NCI-H1930 (cell line): ENCODE measurements at places on chromosomes 2 and 18.

DNA sequence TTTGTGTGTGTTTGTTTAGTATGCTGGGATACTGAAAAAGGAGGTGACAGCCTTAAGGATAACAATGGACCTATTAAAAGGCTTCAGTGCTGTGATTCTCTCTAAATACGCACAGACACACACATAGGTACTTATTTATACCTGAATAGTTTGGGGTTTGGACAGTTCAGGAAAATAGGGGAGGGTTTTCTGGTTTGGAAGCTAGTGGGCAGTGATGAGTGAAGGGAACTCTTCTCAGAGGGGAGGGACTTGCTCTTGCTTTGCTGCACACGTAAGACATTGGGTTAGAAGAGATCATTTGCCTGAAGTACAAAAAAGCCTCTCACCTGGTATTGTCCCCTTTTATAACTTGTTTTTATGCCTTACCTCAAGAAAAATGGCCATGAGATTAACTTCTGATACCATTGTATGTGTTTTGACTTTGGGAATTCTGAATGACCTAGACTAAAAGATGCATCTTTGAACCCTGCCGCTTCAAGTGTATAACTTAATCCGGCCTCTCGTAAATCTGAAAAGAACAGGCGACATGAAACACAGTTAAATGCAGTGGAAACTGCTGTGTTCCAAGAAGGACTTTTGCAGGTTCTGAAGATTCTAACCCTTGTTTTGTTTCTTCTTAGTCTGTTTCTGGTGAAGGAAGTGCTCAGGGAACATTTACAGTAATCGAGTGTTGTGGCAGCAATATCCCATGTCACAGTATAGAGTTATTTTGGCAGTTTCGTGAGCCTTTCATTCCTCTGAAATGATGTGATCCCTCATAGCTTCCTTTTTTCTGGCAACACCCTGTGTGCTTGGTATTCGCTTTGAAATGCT lies 2.5 kb downstream of the CRIM1 start:
- DNase-seq: no peak

- no peak for DNase-seq
Measured at GRCh38 chr2:216807857-216808272, 52.0 kb downstream of the TNP1 start.

DNA sequence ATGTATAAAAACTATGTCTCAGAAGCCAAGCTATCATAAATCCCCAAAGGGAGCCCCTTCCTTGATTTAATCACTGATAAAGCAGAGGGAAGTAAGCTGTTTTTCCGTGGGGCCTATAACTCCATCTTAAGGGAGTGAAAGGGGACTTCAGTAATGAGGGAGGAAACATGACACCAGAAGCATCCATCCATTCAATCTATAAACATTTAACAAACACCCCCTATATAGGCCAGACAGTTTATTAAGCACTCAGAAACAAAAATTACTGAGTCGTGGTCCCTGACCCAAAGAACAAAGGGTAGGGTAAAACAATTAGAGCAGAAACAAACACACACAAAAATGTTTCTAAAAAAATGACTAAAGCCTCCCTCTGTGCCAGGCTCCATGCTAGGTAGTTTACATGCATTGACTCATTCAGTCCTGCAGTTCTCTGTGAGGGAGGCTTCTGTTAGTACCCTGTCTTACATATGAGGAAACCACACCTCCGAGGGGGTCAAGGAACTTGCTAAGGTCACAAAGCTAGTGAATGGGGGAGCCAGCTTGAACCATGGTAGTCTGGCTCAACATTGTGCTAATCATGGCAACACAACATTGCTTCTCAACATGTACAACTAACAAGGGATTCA lies 472.1 kb downstream of the CDH2 start:
- DNase-seq: no peak

DNA sequence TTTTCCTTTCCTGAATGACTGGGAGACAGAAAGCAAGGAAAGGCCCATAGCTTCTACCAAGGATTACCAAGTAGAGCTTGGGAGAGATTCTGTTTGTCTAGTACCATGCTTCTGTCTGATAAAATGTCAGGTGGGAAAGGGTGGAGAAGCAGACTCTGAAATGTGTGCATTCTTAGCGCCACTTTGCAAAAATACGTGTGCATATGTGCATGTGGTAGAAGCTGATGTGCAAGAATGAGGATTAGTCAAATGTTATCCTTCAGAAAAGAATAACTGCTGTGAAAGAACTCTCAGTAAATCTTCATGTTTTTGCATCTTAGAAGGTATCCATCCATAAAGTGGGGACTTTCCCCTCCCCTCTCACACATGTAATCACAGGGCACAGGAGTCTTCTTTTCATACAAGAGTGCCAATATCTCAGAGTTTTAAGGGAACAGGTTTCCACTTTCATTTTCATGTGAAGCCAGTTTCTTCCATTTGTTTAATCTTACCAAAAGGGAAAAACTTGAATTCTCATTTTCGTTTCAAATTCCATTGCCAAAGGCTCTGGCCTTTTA lies 15.4 kb upstream of the DGKD start:
- no peak for DNase-seq

GRCh38 chr18:58186258-58186948 lies 142.4 kb downstream of the NEDD4L start:
- DNase-seq: no peak

DNA sequence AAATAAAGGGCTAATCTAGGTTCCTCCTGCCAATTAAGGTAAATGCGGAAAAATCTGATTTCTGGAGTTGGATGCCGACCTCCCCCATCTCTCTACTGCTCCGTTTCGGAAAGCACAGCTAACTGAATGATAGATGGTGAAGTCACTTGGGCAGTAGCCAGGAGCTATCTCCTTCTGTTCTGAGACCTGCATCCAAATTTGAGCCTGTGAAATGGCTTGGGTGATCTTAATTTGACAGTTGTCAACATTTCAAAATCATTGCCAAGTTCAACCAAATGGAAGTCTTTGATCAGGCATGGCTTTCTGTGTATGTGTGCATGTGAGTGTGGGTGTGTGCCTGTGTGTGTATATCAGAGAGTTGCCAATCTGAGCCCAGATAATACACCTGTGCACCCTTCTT lies 217.2 kb downstream of the ZNF516 start:
- DNase-seq: no peak

DNA sequence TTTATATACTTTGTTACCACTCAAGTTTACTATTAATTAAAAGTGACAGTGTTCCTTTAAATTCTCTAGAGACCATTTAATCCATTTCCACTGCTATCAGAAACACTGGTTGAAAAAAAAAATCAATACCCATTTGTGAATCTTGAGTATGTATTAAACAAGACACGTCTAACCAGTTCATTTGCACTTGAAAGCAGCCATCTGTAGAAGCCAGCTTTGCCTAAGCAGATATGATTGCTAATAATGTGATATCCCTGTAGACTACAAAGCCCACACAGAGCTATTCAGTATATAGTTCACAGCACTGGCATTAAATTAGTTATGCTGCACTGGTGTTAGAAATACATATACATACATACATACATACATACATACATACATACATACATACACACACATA lies 111.8 kb upstream of the SP3 start:
- DNase-seq: no peak

DNA sequence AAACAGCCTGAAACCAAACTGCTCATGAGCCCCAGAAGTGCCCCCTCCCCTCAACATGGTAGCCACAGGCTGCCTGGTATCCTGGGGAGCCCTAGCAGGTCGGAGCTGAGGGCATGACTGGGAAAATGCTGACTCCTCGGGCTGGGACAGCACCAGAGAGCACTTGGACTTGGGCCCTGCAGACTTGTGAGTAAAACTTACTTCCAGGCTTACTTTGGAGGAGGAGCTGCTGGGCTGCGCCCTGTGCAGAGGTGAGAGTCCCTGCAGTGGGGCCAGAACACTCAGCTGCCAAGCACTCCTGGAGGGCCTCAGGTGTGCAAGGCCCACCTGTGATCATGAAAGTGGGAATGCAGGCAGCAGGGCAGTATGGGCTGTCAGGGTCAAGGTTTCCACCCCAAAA lies 119.4 kb downstream of the SEPTIN10 start:
- no peak for DNase-seq

DNA sequence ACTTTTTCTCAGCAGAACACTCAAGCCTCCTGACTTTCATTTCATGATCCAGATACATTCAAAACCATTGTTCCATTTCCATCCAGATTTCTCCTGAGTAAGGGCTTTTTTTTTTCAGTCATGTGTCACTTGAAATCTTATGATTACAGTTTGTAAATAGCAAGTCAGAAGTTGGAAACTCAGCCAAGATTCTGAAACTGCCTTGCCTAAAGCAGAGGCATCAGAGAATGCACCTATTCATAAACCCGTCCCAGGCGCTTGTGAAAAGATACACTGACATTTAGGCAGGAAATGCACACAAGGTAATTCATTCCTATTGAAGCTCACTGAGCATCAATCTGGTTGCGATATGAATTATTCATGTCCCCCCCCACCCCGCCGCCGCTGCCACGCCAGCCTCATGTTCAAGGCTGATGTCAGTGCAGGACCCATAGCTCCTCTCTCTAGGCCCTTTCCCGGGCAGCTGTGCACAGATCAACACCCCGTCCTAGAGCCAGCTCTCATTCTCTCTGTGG lies 30.4 kb upstream of the MGAT4A start:
- DNase-seq: no peak

- DNase-seq: no peak
Measured at GRCh38 chr18:71809711-71810110, 734.4 kb downstream of the CBLN2 start.

GRCh38 chr2:37647971-37648330 lies 23.5 kb downstream of the CDC42EP3 start:
- DNase-seq: no peak

DNA sequence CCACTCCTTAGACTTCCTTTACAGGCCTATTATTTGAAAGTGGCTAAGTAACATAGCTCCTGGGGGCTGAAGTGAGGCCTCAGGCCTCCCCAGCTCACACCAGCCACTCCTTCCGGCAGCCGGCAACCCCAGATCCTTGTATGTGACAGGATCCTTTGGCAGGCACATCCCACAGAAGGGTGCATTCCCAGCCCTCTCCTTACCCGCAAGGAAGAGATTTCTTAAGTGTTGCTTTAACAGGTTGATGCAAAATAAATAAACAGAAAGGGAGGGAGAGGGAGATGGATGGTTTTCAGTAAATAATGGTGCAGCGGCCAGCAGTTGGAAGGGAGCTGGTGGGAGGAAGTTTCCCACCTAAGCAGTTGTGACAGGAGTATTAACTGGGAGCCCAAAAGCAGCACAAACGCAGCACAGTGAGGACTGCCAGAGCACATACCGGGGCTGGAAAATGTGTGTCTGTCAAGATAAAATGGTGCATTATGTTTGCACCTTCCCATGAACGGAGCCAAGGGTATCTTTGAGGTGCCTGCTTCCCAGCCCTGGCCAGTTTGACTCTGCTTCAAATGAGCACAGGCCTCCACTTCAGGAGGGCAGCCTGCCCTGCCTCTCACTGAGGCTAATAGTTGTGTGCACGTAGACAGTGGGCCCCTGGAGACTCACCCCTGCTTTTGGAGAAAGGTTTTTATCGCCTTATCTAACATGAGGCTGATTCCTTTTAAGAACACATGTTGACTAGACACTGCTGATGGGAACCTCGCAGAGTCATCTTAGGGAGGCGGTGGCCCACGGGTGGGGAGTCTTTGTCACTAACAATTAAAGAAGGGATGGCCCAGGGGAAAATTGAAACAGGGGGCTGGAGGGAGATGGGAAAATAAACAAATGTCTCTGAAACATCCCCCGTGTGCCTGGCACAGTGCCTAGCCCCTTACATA lies 32.8 kb downstream of the NRP2 start:
- no peak for DNase-seq

DNA sequence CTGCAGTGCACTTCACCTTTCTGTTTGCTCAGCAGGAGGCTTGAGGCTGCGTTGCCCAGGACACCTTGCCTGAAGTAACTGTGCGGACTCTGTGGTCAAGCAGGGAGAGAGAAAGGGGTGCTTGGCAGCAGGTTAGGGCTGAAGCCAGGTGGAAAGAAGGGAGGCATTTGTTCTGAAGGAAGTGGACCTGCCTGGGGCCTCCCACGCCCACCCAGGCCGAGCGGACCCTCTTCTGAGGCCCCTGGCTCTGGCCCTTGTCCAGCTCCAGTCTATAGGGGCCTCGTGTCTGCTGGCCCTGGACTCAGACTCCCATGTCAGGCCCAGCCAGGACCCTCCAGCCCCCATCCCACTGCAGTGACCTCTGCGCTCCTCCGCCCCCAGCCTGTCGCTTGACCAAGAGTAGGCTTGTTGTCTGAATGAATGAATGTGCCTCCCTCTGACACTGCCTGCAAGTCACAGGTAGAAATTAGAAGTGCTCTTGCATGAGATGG lies 2.5 kb downstream of the SNED1 start:
- no peak for DNase-seq

GRCh38 chr2:52831216-52831615 lies 936.4 kb upstream of the CHAC2 start:
- DNase-seq: no peak

- peak; percentile 74 for DNase-seq
Measured at GRCh38 chr18:62249478-62250097, 62.5 kb downstream of the RELCH start.

DNA sequence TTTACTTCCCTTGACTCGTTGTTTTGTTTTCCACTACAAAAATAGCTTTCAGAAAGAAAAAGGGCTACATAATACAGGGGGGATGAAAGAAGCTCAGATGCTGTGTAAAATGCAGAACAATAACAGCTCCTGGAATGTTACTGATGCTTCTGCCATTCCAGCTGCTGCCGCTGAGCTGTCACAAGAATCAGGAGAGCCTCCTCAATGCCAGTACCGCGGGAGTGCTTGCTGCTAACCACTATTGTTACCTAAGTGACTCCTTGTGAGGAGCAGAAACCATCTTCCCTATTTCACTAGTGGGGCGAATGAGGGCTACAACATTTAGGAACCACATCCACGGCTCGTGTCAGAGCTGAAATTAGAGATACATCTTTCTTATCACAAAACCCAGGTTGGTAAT lies 384.8 kb downstream of the GALR1 start:
- no peak for DNase-seq
